IMR-90 (cell line): ENCODE measurements at places on chromosomes 12 and 14. TPM values are rescaled to one million over a fixed set of nuclear protein-coding genes. Genes with fewer than 3 reads are reported as not detected.

Gene RILPL2
- total RNA-seq, result 1.8 and 2.2 TPM in 2 replicates

Gene LRRC10
- total RNA-seq, result not detected in 2 replicates

Gene PCED1B
- total RNA-seq, result 0.28 and 0.36 TPM in 2 replicates

Gene RAB5B
- 54.4 and 56.5 TPM in 2 replicates for total RNA-seq

Gene LHX5
- total RNA-seq, result not detected in 2 replicates

DNA sequence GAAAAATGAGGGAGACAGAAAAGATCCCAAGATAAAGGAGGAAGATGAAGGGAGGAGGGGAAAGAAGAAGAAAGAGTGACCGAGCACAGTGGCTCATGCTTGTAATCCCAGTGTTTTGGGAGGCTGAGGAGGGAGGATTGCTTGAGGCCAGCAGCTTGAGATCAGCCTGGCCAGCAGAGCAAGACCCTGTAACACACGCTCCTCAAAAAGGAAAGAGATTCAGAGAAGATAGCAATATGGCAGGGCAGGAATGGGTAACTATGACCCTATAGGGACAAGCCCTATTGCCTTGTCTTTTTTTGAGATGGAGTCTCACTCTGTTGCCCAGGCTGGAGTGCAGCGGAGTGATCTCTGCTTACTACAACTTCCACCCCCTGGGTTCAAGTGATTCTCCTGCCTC, 116.9 kb upstream of the MAP1LC3B2 start:
- no peak for DNase-seq

DNA sequence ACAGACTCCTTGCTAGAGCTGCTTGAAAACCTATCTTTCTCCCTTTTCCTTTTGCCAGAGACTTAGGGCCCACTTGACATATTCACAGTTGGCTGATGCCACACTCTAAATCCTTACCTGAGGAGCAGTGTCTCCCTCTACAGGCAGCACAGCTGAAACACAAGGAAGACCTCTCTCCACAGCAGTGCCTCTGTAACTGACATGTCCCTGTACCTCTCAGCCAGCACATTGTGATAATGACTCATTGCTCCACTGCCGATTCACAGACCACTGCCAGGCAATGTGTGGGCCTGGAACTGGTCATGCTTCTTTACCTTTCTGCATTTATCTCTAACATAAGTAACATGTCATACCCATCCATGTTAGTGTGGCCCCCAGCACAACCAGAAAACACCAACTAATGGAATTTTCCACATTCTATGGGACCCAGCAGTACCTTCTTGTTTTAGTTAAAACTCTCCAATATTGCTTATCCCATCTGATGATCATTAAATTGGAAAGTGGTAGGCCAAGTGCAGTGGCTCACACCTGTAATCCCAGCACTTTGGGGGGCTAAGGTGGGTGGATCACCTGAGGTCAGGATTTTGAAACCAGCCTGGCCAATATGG, 56.5 kb downstream of the GTF2A1 start:
- DNase-seq, result peak; percentile 77

GRCh38 chr12:131597333-131597732, 113.6 kb upstream of the SFSWAP start:
- no peak for DNase-seq

DNA sequence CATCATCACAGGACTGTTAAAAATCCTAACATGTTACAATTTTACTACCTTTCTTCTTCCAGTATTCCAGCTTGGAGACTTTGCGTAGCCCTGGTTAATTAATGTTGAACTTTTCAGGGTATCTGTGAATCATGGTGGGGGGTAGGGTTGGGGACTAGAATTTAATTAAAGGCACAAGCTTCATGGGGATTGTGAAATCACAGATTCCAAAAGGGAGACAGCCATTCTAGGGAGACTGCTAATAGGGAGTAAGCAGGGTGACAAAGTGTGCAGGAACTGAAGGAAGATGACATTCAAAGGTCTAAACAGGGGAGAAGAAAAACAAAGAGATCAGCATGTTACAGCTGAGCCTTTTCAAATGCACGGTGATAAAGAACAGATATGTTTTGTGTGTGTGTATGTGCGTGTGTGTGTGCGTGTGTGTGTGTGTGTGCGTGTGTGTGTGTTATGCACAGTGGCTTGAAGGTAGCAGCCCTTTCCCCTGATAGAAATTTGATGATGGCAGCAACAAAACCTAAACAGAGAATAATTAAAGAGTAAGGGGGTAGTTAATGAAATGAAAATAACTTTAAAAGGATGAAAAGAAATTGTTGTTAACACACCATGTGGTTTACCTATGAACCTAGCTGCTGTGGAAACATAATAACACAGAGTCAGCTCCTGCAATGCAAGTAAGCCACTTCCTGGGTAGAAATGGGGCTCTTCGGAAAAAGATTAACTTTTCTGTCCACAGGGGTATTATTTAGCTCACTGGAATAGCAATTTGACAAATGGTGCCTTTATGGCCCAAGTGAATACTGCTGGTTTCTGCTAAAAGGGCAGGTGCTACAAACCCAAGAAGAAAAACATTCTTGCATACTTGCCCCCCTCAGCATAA, 581.7 kb downstream of the DIO2 start:
- DNase-seq, result no peak

DNA sequence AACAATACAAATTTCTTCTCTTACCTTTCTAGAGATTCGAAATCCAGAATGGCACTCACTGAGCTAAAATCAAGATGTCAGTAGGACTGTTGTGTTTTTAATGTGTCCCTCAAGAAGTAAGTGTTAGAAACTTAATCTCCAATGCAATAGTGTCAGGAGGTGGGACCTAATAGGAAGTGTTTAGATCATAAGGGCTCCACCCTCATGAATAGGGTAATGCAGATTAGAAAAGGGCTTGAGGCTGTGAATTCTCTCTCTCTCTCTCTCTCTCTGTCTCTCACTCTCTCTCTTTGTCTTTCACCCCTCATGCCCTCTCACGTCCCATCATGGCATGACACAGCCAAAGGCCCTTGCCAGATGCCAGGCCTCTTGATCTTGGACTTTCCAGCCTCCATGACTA, 15.6 kb upstream of the SRGAP1 start:
- DNase-seq, result no peak

GRCh38 chr12:104355630-104356029, 52.1 kb downstream of the EID3 start:
- DNase-seq, result no peak

DNA sequence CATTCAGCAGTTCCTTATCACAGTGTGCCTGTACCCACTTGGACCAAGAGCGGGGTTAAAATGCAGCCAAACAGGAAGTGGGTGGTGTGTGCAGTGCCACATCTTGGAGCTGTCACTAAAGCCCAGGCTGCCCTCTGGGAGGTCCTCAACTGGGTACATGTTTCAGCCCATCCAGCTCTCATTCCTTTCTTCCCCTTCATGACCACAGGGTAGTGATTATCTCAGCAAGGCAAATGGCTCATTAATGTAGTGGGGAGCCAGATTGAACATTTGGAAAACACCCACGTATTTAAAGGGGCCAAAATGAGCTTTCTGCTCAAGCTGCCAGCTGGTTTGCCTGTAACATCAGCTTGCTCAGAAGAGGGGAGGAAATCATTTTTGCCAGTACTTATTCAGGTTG, 210.8 kb upstream of the BTG1 start:
- DNase-seq, result no peak

GRCh38 chr12:26846416-26846815, 13.4 kb upstream of the ITPR2 start:
- DNase-seq, result no peak

DNA sequence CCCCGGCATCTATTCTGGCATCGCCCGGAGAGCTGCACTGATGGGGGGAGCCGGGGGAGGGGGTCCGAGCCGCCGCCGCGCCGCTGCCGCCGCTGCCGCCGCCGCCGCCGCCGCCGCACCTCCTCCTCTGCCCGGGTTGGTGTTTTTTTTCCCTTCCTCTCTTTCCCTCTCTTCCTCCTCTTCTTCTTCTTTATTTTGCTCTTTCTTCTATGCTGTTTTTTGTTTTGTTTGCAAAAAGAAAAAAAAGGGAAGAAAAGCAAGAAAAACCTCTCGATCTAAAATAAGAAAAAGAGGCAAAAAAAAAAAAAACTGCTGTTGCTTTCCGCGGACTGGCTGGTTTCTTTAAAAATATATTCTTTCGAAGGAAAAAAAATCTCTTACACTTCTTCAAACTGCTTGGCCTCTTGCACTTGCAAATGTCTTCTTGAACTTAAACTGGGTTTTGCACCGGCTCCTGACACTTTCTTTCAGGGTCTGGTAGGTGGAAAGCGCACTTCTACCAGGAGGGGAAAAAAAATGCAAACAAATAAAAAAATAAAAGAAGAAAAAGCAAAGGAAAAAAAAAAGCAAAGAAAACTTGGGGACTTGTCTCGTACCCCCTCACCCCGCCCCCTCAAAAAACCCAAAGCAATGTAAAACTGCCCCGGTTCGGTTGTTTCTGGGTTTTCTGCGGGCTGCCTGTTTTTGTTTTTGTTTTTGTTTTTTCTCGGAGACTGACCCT, 616 bp downstream of the BCL11B start:
- no peak for DNase-seq

GRCh38 chr14:33851931-33852330, 98.9 kb downstream of the EGLN3 start:
- DNase-seq, result no peak
